ENCODE measurements at places on chromosomes 12 and 14.
A peak's percentile ranks its signal among the peaks of the same experiment; 100 is the strongest.

DNA sequence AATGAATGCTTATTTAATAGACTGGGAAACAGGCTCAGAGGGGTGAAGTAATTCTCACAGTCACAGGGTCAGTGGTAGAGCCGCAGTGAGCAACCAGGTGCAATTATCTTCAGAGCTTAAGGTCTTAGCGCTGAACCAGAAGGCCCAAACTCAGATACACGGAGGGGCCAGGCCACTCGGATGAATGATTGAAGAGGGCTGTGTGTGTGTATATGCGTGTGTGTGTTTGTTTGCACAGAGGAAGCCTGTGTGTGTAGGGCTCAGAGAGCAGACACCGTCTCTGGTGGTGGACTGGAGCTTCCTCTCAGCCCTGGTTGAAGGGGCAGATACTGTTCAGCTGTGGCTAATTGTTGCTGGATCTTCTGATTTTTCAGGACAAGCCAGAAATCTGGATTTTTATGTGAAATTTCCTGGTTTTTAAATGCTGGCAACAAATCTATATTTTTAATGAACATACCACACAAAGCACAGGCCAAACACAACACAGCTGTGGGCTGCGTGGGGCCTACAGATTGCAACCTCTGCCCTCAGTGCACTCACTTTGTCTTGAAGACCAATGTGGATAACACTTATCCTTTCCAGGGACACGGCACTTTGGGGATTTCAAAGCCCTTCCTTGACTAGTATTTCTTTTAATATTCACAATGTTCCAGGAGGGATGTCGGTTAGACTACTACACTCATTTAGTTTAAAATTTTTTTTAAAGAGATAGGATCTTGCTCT, 94.5 kb upstream of the NRXN3 start:
- DNase-seq = no peak

DNA sequence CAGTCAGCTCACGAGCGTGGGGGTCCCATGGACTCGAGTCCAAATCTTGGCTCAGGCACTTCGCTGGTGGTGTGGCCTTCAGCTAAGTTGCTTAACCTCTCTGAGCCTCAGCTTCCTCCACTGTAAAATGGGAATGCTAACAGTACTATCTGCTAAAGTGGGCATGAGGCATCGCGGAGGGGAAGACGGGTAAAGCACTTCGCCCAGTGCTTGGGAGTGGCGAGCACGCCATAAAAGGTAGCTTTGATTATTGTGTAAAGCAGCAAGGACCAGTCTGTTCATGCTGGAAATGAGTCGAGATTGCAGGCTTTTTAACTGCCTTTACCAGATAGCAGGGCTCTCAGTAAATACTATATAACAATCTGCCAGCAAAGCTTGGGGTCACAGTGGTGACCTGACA, 24.5 kb downstream of the HRK start:
- no peak for DNase-seq

GRCh38 chr12:29582146-29582545, 84.7 kb upstream of the OVCH1 start:
- DNase-seq = no peak

DNA sequence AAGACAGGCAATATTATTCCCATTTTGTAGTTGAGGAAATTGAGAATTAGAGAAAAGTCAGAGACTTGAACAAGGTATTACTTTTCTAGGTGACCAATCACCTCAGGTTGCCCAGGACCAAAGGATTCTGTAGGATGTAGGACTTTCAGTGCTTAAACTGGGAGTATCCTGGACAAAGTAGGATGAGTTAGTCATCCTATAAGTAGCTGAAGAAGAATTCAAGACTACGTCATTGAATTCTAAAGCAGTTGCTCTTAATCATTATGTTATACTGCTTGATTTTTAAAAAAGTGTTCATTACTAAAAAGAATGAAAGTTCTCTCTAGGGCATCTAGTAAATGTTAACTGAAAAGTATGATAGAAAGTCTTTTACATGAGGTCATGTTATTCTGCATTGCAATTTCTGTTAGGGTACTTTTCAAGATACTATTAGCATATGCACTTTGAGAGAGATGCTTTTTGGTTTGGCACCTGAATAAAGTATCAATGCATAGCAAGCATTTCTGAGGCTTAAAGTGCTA, 101.7 kb downstream of the RTN1 start:
- DNase-seq = no peak

GRCh38 chr12:130074661-130075406, 87.4 kb upstream of the FZD10 start:
- no peak for DNase-seq

DNA sequence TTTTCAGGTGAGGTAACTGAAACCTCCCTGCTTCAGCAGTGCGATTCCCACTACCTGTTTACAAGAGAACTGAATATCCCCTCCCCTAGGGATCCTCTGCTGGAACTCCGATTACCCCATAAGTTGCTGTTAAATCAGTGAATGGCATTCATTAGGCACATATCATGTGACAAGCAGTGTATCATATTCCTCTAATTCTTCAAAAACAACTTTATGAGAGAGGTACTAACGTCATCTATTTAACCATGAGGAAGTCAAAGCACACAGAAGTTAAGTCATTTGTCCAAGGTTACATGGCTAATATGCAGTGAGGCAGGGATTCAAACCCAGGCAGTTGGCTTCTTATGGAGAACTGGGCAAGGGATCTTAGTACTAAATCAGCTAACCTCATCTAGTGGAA, 43.9 kb upstream of the PCED1B start:
- no peak for DNase-seq

- DNase-seq = no peak
Measured at GRCh38 chr14:93532541-93532940, 101.8 kb downstream of the UNC79 start.

DNA sequence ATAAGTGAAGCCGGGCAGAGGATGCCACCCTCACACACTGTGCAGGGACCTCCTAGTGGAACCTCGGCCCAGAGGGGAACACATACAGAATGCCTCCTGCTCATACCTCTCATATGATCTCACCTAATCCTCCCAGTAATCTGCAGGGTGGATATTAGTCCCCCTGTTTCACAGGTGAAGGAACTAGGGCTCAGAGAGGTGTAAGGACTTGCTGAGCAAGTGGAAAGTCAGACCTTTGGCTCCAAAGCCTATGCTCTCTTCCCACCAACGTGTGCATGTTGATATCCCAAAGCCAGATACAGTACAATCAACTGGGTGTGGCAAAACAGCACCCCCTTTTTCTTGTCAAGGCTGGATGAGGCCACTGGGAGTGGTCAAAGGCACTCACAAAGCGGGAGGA, 4.2 kb downstream of the MYH6 start:
- DNase-seq = no peak

- DNase-seq = no peak
Measured at GRCh38 chr12:3518902-3519301, 27.9 kb downstream of the PRMT8 start.

GRCh38 chr14:91511043-91511383, 903 bp upstream of the PPP4R3A start:
- DNase-seq = no peak

- no peak for DNase-seq
Measured at GRCh38 chr12:12685305-12685704, 10.7 kb downstream of the GPR19 start.

DNA sequence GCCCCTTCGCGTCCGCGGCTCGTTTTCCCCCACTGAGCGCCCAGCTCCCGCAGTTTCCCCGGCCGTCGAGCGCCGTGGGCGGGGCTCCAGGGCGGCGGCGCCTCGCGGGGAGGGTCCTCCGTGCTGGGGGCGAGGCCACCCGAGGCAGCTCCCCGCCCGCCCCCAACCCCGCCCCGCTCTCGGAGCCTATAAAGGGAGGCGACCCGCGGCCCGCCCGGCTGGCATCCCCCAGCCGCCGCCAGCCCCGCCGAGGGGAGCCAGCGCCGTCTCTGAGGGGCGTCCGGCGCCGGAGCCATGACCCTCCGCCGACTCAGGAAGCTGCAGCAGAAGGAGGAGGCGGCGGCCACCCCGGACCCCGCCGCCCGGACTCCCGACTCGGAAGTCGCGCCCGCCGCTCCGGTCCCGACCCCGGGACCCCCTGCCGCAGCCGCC, at the start of gene TAMALIN:
Gene TAMALIN, plus strand, starts transcription at position 221 of the 432 bp plus-strand sequence. Its CDS starts 74 bp downstream, at position 295.
- DNase-seq = peak; percentile 84

- no peak for DNase-seq
Measured at GRCh38 chr14:61474701-61475100, 153.3 kb downstream of the PRKCH start.

- no peak for DNase-seq
Measured at GRCh38 chr12:125412506-125412905, 347.3 kb downstream of the AACS start.

Data from nephron progenitor cell (in vitro differentiated cells).